ENCODE measurements at places on chromosomes 12 and 14. TPM values are rescaled to one million over a fixed set of nuclear protein-coding genes. Genes with fewer than 3 reads are reported as not detected.

GRCh38 chr12:73659802-73660201 lies 877.8 kb upstream of the ATXN7L3B start:
- no peak for DNase-seq

- no peak for DNase-seq
Measured at GRCh38 chr12:7221486-7221885, 32.0 kb downstream of the PEX5 start.

ACOT6 gene
- not detected for total RNA-seq

GRCh38 chr12:87233671-87234070 lies 795.5 kb downstream of the C12orf50 start:
- no peak for DNase-seq

CLEC7A gene
- 6.1 TPM for total RNA-seq

DNA sequence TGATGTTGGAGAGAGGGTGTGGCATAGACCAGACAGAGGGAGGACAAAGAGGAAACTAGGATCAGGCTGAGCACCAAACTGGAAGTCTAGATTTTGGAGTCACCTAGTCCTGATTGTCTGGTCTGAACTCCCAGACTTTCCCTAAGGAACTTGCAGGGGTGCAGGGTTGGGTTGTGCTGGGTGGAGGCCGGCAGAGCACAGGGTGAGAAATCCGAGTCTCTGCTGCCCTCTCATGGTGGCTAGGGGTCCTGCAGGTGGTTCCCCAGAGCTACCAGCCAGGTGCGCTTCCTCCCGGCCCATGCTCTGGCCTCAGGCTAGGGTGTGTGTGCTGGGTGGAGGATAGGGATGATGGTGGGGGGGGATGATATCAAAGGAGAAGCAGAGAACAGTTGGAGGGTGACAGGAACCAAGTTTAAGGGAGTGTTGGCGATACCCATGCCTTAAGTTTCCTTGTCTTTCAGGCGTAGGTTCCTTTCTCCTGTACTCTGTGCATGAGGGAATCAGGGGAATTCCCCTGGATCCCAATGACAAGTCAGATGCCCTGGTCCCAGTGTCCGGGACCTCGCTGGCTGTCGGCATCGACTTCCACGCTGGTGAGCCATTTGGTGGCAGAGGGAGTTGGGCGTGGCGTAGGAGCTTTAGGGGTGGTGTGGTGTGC lies 33.5 kb upstream of the NXPH4 start:
- peak; percentile 88 for DNase-seq

USP44 gene
- 1.8 TPM for total RNA-seq

EXD2 gene
- total RNA-seq, result 17.3 TPM

C12orf60 gene
- total RNA-seq, result 1.1 TPM
